GM23338 (cell line): ENCODE measurements at places on chromosomes 1 and 21.
A peak's percentile ranks its signal among the peaks of the same experiment; 100 is the strongest.

DNA sequence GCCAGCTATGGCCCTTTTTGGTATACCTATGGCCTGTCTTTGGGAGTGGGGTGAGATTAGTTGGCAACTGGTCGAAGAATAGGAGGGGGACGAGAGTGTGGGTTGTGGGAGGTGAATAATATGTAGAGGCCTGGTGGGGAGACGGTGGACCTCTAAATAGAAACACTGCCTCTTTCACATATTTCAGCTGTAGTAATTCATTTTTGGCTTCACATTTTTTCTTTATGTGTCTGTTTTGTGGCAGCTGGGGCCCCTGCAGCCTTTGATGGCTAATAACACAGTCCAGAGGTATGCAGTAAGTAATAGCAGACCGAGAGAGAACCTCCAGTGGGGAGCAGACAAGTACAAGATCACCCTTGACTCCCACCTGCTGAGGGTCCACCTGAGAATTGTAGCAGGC lies 75.9 kb downstream of the HLX start:
- no peaks in the 10 kb centered on the region for H3K4me1 ChIP-seq
- no peak overlapping the region for H3K27ac ChIP-seq
- H3K27me3 ChIP-seq: no peaks in the 10 kb centered on the region
- H3K36me3 ChIP-seq: no peaks in the 10 kb centered on the region

GRCh38 chr1:82073659-82074058 lies 272.9 kb downstream of the ADGRL2 start:
- H3K4me1 ChIP-seq: peaks cover 8% of the 10 kb centered on the region; the same call in 1 of the 2 replicates
- H3K27ac ChIP-seq: no peak overlapping the region
- DNase-seq: no peak
- H3K27me3 ChIP-seq: no peaks in the 10 kb centered on the region
- H3K36me3 ChIP-seq: no peaks in the 10 kb centered on the region

DNA sequence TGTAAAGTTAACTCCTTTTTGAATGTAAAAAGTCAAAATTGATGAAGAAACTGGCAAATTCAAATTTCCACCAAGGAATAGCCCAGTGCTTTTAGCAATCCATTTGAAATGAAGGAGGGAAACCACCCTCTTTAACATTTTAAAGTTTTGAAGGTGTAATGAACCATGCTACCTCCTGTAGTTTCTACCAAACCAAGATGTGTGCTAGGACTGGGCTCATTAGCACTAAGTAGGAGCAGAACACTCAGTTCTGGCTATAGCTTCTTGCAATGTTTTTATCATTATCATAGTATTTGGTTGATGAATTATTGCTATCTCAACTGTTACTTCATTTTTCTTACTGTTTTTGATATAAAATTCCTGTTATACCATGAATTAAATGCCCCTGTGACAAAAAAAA lies 319.2 kb upstream of the ZRANB2 start:
- H3K36me3 ChIP-seq: no peaks in the 10 kb centered on the region
- H3K4me3 ChIP-seq: no peak overlapping the region
- DNase-seq: no peak
- H3K27ac ChIP-seq: no peak overlapping the region

DNA sequence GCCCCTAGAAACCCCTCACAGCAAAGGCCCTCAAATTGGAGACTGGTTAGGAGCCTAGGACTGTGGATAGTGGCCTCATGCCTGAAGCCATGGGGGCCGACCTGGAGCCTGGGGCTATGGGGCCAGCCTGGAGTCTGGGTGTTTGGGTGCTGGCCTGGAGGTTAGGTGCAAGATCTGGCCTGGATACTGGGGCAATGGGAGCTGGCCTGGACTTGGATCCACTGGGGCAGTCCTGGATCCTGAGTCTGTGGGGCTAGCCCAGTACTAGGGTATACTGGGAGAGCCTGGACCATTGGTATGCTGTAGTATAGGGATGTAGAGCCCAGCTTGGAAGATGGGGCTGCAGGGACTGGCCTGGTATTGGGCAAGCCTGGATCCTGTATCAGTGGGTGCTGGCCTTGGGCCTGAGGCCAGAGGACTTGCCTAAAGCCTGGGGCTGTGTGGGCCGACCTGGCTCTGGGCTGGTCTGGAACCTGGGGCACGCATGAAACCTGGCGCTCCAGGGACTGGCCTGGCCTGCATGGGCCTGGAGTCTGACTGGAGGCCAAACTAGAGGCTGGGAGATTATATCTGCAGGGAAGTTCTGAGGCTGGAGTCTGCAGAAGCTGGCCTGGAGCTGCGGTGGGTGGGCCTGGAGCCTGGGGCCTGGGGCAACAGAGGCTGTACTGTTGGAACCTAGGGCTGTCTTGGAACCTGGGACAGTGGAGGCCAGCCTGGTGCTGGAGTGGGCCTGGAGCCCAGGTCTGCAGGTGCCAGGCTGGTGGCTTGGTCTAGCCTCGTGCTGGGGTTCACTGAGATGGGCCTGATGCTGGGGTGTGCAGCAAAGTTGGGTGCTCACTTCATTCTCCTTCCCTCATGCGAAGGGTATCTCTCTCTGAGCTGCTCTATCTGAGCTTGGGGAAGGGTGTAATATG lies 12.6 kb upstream of the DENND1B start:
- H3K4me1 ChIP-seq: no peaks in the 10 kb centered on the region
- no peak overlapping the region for H3K4me3 ChIP-seq
- no peaks in the 10 kb centered on the region for H3K36me3 ChIP-seq
- no peak for DNase-seq
- no peak overlapping the region for H3K27ac ChIP-seq

GRCh38 chr1:162734047-162734446 lies 56.5 kb upstream of the HSD17B7 start:
- H3K36me3 ChIP-seq: no peaks in the 10 kb centered on the region
- no peaks in the 10 kb centered on the region for H3K27me3 ChIP-seq
- H3K4me1 ChIP-seq: no peaks in the 10 kb centered on the region
- H3K4me3 ChIP-seq: no peak overlapping the region
- H3K27ac ChIP-seq: no peak overlapping the region

DNA sequence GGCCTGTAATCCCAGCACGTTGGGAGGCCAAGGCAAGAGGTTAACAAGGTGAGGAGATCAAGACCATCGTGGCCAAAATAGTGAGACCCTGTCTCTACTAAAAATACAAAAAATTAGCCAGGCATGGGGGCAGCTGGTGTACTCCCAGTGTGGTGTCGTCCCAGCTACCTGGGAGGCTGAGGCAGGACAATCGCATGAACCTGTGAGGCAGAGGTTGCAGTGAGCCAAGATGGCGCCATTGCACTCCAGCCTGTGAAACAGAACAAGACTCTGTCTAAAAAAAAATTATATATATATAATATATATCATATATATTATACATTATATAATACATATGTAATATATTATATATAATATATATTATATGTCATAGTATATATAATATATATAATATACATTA lies 249.2 kb upstream of the TPTE start:
- no peaks in the 10 kb centered on the region for H3K27me3 ChIP-seq
- H3K4me3 ChIP-seq: peak overlapping the region; percentile 26; the same call in 1 of the 2 replicates
- no peak overlapping the region for H3K27ac ChIP-seq
- H3K4me1 ChIP-seq: no peaks in the 10 kb centered on the region

DNA sequence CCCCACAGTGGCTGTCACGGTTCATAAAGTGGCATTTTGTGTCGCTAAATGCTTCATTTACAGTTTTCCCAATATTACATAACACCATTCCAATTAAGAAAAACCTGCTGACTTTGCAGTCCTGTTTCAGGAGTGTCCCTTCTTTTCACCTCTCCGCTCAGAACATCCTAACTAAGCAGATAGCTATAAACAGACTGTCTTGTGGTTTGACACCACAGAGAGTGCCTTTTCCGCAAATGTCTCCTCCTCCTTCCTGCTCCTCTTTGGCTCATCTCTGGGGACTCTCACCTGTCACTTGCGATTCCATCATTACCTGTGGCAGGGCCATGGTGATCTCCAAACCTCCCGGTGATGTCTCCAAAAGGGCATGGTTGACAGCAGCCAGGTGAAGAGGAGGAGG lies 119.0 kb downstream of the CNIH3 start:
- H3K4me3 ChIP-seq: no peak overlapping the region
- H3K36me3 ChIP-seq: no peaks in the 10 kb centered on the region
- no peak overlapping the region for H3K27ac ChIP-seq
- peaks cover 32% of the 10 kb centered on the region for H3K4me1 ChIP-seq
- no peak for DNase-seq
- H3K27me3 ChIP-seq: no peaks in the 10 kb centered on the region

- H3K27me3 ChIP-seq: no peaks in the 10 kb centered on the region
- no peak for DNase-seq
- H3K27ac ChIP-seq: no peak overlapping the region
- H3K4me1 ChIP-seq: no peaks in the 10 kb centered on the region
- no peak overlapping the region for H3K4me3 ChIP-seq
Observed at GRCh38 chr1:74681851-74682250, 8.3 kb upstream of the ERICH3 start.

DNA sequence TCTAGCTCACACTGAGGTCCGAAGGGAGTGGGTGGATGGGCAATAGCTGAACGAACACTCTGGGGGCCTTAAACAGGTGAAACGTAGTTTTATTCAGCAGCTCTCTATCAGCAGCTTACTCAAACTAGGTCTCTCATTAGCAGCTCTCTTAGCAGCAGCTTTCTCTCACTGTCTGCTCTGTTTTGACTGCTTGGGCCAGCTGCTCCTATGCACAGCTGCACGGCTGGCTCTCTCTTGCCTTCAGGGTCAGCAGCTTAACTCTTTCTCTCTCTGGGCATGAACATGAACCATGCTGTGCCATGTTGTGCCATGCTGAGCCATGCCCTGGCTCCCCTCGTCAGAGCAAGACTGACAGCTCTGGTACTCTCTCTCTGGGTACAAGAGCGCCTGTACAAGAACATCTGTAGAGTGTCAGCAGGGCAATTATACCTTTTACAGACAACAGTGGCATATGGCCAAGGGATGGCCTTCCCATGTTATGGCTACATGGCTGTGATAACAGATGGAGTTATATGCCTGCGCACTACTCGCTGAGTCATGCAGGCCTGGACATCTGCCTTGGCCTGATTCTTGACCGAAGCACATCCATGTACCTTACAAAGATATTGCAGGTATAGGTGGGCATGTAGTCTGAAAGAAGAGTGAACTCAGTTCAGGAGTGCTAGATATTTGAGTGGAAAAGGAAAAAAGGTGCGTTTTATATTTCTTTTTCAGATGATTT lies 152.4 kb downstream of the LEPR start:
- DNase-seq: no peak
- H3K4me1 ChIP-seq: no peaks in the 10 kb centered on the region
- no peak overlapping the region for H3K4me3 ChIP-seq
- no peaks in the 10 kb centered on the region for H3K27me3 ChIP-seq
- H3K27ac ChIP-seq: no peak overlapping the region

- DNase-seq: no peak
- 0 out of 2 replicates have a peak, but pooled peaks cover 10% of the 10 kb centered on the region for H3K4me1 ChIP-seq
- no peaks in the 10 kb centered on the region for H3K27me3 ChIP-seq
- H3K36me3 ChIP-seq: no peaks in the 10 kb centered on the region
- no peak overlapping the region for H3K27ac ChIP-seq
Observed at GRCh38 chr1:83802460-83803152, 196.3 kb downstream of the TTLL7 start.

DNA sequence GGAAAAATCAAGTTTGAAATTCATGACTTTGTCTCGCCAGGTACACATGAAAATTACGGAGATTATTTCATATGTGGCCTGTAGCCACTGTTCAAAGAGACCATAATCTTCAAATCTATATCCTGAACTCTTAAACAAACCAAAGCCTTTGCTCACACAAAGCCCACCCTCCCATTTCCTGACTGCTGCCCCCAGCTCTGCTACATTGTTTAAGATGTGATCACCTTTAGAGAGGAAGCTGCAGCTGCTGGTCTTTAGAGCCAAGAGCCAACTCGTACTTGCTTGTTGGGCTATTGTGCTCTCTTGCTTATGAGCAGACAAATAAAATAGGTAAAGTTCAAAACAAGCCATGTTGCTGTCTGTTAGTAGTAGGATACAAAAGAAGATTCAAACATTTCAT lies 71.9 kb downstream of the DTL start:
- no peak overlapping the region for H3K4me3 ChIP-seq
- H3K27me3 ChIP-seq: no peaks in the 10 kb centered on the region
- H3K27ac ChIP-seq: peak overlapping the region; percentile 28; the same call in 1 of the 2 replicates
- no peaks in the 10 kb centered on the region for H3K36me3 ChIP-seq
- DNase-seq: no peak
- H3K4me1 ChIP-seq: peaks cover 39% of the 10 kb centered on the region

DNA sequence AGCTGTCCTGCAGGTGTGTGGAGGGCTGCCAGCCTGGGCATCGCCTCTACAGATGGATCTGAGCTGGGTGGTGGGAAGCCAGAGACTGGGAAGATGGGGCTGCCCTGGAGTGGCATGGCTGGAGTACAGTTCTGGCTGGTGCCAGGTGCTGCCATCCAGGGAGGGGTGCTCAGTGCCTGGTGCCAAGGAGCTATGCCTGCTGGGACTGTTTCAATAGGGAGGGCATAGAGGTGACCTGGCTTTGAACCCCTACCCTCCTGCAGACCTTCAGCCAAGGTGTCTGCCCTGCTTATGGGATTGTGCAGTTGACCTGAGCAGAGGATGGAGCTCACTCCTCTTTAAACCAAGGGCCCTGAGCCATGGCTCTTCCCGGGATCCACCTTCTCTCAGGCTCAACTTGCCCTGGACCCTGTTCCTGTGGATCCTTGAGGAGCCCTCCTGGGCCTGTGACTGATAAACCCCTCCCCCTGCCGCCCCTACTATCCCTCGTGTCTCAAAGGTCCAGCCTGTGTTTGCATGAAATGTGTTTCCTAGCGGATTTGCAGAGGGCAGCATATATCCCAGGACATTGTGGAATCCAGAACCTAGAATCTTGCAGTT lies 48.7 kb downstream of the PTPRU start:
- no peaks in the 10 kb centered on the region for H3K27me3 ChIP-seq
- H3K36me3 ChIP-seq: no peaks in the 10 kb centered on the region
- no peak overlapping the region for H3K4me3 ChIP-seq
- no peak overlapping the region for H3K27ac ChIP-seq
- no peak for DNase-seq
